ENCODE measurements at places on chromosomes 11 and 22.

- no peak for DNase-seq
Observed at GRCh38 chr22:11626422-11626773, 3901.6 kb upstream of the OR11H1 start.

GRCh38 chr11:77530879-77531278 is 57.0 kb upstream of the PAK1 start:
- no peak for DNase-seq

DNA sequence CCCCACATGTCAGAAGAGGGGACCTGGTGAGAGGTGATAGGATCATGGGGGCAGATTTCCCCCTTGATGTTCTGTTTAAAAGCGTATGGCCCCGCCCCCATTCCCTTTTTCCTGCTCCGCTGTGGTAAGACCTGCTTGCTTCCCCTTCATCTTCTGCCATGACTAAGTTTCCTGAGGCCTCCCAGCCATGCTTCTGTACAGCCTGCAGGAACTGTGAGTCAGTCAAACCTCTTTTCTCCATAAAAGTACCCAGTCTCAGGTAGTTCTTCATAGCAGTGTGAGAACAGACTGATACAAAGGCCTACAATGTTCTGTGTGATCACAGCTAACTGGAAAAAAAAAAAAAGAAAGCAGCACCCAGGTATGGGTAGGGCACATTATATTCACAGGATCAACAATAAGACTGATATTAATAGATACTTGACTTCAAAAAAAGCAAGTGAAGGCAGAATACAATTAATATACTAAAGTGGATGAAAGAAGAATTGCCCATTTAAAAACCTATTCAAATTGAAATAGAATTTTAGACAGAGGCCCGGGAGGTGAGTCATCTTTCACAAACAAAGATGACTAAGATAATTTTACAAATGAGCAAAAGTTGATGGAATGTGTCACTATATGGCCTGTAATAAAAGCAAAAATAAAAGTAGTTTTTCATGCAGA is 1.7 kb upstream of the OR52K1 start:
- DNase-seq = no peak

DNA sequence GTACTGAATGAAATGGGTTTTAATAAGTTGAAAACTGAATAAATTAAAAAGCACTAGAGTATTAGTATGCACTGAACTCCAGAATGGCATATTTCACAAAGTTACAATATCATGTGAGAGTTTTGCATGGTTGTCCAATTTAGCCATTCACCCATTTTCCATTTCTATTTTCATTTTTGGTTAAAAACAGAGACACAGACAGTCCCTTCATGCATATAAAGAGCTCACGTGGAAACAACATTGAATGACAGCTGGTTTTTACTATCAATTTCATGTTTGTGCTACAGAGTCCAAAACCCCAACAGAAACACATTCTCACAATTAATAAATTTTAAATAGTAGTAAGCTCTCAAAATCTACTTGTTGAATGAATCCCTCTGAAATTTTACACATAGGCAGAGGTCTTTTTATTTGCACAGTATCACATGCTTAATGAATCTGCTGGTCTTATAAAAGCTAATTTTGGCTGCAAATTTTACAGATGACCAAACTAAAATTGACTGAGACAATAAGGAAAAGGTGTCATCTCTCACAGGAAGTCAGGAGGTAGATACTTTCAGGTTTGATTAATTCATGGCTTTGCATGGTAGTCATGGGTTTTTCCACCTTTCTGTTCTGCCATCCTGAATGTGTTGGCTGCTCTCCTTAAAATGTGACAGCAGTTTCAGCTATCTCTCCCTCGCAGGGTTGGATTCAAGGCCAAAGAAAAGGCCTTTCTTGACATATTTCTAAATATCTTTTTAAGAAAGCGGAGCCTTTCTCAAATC is 20.6 kb upstream of the DDI1 start:
- DNase-seq = no peak

DNA sequence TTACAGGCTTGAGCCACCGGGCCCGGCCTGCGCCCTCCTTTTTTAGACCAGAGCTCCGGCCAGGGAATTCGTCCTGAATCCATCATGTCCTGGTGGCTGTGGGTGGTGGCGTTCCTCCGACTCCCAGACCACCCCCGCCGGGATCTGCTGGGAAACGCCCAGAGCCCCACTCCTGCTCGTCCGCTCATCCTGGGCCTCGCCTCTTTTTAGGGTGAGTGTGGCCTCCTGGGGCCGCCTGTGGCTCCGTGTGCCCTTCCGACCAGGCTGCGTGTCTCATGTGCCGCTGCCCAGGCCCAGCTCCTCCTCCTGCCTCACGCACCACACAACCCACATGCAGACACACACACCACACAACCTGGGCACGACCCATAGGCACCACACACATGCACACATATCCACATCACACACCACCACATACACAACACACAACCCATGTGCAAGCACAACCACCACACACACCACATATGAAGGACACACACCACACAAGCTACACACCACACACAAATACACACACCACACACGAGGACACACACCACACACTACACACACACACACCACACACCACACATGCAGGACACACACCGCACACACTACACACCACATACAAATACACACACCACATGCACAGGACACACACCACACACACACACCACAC is 946.2 kb downstream of the BRD1 start:
- DNase-seq = no peak

- DNase-seq = no peak
Observed at GRCh38 chr11:111400595-111400994, 21.5 kb upstream of the POU2AF1 start.

DNA sequence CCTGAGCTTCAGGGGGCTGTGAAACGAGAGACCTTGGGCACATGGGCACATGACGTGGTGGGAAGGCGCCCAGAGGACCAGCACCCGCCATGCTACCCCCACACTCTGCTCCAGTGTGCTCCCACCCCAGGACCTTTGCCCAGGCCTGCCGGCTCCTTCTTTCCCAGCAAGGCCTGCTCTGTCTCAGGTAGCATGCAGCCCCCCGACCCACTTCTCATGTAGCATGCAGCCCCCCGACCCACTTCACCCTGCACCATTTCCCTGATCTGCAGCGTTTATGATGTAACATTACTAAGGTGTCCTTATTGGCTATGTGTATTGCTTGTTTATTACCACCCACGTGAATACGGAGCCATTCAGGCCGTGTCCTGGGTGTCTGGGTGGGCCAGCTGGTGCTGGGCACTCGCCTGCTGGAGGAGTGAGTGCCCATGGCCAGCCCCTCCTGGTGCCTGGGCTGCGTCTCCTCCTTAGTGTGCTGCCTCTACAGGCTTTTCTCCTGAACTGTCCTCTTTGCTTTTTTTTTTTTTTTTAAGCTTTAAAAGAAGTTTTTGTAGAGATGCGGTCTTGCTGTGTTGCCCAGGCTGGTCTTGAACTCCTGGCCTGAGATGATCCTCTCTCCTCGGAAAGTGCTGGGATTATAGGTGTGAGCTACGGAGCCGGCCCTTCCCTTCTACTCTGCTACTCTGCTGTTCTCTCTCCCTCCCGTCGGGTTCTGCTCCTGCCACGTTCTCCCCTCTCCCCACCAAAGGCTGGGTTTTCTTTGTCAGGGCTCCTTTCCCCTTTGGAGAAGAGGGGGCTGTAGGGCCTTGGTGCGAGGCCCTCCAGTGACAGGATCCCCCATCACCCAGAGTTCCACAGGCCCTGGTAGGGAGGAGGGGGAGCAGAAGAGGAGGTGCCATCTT is 29.4 kb downstream of the LRP5 start:
- DNase-seq = no peak

GRCh38 chr11:59463190-59463641 is 6.5 kb downstream of the OR4D6 start:
- no peak for DNase-seq

GRCh38 chr11:63592975-63593395 is 21.2 kb downstream of the PLAAT3 start:
- DNase-seq = no peak

- DNase-seq = no peak
Observed at GRCh38 chr11:69180226-69180625, 24.5 kb downstream of the SMIM38 start.

Measured in activated naive CD8-positive, alpha-beta T cell treated with anti-CD3 and anti-CD28 coated beads, Interleukin-2, amount 50 U/mL, for 16 hours (primary cell).